ENCODE measurements at places on chromosomes 1 and 21. TPM values are rescaled to one million over a fixed set of nuclear protein-coding genes. Genes with fewer than 3 reads are reported as not detected.

Gene FCRL6
- total RNA-seq, result not detected

Gene LCE3D
- total RNA-seq, result not detected

Gene PTGFR
- 64.0 TPM for total RNA-seq

Gene SLC5A9
- total RNA-seq, result not detected

- DNase-seq, result no peak
Observed at GRCh38 chr1:231629132-231629531, 2.5 kb downstream of the DISC1 start.

DNA sequence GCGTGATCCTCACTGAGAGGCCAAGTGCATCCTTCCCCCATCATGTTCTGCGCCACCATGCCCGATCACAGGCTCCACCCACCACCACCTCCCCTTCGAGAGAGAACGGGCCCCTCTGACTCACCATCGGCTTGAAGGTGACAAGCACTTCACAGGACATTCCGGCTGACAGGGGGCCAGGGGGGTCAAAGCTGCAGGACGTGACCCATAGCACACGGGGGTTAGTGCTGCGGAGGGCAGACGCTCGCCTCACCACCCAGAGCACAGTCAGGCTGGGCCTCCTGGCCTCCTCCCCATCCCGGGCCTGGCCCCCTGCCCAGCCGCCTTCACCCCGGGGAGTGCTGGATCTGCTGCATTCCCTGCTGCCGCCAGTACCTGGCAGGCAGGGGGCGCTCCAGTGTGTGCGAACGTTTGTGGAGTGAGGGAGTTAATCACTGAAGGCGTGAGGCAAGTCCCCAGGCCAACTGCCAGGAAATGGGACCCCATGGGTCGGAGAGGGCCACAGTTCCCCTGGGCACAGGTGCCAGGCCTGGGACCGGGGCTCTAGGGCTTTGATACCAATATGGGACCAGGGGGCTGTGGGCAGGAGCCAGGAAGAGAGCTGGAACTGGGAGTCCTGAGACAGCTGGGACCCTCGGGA, 40.9 kb upstream of the TMEM52 start:
- peak; percentile 73 for DNase-seq

DNA sequence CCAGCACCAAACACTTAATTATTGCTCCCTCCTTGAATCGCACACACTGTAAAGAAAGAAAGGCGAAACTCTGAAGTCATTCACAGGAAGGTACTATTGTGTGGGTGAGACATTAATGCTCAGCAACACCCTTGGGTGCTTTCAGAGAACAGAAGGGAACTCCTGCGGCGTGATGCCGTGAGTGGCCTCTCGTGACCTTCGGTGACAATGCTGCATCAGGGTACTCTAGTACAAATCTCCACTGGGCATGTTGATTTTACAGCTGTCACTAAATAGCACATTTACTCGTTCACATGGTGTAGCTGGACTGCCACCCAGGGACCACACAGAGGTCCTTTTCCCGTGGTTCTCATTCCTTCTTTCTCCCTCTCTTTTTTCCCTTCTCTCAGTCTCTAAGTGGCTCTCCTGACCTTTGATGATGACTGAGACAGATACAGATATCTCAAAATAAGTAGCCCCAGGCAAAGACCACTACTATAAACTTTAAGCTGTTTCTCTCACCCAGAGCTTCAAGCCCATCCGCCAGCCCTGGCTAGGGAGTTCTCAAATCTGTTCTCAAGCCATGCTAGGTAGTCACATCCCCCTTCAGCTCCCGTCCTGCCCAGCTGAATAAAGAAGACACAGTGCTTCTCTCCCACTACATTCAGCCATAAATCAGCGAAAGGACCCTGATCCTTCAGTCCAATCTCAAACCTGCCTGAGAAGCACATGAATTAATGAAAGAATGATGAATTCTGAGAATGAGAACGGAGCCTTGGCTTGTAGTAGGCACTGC, 223.4 kb upstream of the FMN2 start:
- no peak for DNase-seq

Data from uterus (tissue), 4 donors.